ENCODE measurements at places on chromosomes 1 and 21.

GRCh38 chr1:119143706-119144105, 3.3 kb upstream of the WARS2 start:
- DNase-seq: no peak

GRCh38 chr21:28548291-28548690, 444.4 kb downstream of the LTN1 start:
- DNase-seq: no peak

GRCh38 chr1:180981596-180982387, 40.9 kb downstream of the STX6 start:
- DNase-seq: no peak

GRCh38 chr1:65493802-65494201, 73.3 kb downstream of the LEPR start:
- DNase-seq: no peak

DNA sequence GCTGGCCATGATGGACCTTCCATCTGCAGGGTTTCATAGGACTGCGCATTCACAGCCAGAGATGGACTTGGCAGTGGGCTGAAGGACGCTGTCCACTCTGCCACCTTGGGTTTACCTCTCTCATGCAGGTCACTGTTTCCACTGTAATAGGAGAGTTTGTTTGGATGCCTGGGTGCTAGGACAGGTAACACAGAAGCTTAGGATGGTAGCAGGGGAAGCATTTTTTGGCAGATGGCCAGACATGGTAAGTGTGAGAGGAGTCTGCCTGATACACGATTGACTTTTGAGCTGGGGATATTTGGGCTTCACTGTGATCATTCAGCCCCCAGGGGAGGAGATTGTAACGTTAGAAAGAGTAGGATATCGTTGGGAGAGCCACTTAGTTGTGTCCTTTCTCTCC, 11.8 kb downstream of the PSEN2 start:
- no peak for DNase-seq

DNA sequence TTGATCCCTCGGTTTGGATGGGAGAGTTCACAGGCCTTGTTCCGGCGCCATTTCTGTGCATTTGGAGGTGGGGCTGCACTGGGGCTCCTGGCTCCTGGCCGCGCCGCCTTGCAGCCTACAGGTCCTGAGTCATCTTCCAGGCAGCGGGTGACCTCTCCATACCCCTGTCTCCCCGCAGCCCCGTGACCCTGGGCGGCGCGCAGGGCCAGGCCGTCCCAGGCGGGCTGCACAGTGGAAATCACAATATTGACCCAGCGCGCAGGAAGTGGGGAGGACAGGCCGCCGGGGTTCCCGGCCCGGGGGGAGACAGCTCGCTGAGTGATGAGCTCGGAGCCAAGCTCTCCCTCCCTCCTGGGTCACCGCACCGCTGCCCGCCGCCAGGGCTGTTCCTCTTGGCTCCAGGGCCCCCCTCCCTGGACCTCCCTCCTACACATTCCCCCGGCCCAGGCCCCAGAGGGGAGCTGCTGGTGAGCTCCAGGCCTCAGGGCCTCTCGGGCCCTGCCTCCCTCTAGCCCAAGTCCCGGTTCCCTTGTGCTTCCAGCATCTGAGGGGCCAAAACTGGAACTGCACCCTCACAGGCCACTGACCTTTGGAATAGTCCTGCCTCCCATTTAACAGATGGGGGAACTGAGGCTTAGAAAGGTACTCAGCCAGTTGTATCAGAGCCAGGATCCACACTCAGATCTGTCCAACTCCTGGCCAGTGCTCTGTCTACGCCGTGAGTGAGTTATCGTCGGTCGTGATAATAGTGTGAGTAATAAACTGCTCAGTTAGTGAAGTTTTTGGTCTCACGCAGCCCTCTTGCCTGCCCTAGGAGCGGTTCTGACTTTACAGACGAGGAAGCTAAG, 142.9 kb upstream of the WNT4 start:
- no peak for DNase-seq

- DNase-seq: no peak
Observed at GRCh38 chr1:52691821-52692220, 6.3 kb downstream of the COA7 start.

DNA sequence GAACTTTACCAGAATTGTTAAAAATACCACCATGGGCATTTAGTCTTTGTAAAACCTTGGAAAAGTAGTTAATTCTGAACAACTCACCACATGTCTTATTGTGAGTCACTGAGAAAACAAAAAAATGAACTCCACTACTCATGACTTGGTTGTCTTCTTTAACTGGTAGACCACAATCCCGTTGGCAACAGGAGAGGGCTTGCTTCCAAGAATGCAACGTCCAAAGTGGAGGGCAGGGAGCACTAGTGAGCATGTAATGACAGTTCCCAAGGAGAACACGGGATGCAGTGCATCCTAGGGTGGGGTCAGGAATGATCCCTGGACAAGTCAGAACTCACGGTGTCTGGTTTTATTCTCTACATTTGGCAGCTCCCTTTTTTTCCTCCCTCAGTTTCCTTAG, 15.2 kb upstream of the HMCN1 start:
- DNase-seq: no peak

DNA sequence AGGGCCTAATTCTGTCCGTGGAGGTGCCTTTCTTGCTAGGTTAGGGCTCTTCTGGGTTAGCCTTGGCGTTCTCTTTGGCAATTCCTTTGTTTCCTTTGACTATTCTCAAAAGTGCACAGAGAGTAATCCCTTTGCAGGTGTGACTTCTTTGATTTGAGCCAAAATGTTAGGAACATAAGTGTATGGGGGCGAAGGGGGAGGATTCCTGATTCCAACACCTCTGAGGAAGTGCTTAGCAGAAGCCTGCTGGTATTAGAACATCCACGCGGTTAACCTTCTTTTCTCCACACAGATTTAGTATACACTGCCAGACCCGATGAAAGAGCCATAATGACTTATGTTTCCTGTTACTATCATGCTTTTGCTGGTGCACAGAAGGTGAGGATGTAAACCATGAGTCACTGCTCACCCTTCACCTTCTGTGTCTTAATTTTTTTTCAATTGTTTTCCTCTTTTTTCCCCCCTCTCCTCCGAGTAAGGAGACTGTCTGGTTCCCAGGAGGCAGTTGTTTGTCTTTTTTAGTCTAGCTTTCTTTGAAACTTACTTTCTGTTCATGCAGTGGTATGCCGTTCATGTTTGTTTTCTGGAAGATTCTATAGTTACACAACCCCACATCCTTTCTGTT, 48.0 kb downstream of the ACTN2 start:
- no peak for DNase-seq

DNA sequence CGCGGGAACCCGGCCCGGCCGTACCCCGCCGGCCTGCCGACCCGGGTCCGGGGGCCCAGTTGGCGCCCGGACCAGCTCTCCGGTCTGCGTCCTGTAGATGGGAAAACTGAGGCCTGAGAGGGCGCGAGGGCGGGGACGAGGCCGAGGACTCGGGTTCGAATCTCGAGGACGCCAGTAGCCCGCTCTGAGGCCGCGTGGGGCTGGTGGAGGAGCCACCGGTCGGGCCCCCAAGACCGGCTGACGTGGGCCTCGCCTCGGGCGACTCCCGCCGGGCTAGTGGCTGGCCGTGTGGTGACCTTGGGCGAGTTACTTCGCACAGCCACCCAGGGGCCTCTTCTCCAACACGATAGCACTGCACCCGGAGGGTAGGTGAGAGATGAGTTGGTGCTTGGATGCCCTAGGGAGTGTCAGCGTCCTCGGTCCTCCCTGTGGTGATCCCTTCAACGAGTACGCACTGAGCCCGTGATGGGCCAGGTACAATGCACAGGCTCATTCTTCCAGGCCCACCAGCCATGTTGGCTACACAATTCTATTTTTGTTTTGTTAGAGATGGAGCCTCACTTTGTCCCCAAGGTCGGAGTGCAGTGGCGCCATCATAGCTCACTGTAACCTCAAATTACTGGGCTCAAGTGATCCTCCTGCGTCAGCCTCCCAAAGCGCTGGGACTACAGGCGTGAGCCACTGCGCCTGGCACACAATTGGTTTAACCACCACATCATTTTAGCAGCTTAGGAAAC, 404 bp upstream of the SCMH1 start:
- DNase-seq: no peak

DNA sequence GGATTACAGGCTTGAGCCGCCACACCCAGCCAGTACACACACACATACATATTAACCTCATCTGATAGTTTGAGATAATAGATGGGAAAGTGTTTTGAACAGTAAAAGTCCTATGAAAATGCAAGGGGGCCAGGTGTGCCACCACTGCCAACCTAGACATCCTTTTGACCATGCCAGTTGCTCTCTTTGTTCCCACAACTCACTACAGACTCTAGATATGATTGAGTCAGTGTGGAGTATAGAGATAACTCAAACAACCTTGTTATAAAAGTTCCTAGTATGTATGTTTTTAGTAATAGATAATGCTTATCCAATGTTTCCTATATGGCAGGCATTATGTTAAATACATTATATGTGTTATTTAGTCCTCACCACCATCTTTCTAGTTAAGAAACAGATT, 72.7 kb upstream of the JAK1 start:
- DNase-seq: no peak

- no peak for DNase-seq
Observed at GRCh38 chr1:58310881-58311280, 235.6 kb downstream of the OMA1 start.

- no peak for DNase-seq
Observed at GRCh38 chr1:43036932-43037331, 78.3 kb upstream of the SLC2A1 start.
